ENCODE measurements at places on chromosomes 3 and 15. TPM values are rescaled to one million over a fixed set of nuclear protein-coding genes. Genes with fewer than 3 reads are reported as not detected.

GRCh38 chr3:101643009-101643844, 33.7 kb downstream of the ZBTB11 start:
- peaks cover 5% of the 10 kb centered on the region for H3K36me3 ChIP-seq
- H3K27me3 ChIP-seq, result no peaks in the 10 kb centered on the region
- no peak for DNase-seq
- peaks cover 27% of the 10 kb centered on the region for H3K4me1 ChIP-seq
- H3K27ac ChIP-seq, result peak overlapping the region; percentile 79
- no peak overlapping the region for H3K4me3 ChIP-seq

DNA sequence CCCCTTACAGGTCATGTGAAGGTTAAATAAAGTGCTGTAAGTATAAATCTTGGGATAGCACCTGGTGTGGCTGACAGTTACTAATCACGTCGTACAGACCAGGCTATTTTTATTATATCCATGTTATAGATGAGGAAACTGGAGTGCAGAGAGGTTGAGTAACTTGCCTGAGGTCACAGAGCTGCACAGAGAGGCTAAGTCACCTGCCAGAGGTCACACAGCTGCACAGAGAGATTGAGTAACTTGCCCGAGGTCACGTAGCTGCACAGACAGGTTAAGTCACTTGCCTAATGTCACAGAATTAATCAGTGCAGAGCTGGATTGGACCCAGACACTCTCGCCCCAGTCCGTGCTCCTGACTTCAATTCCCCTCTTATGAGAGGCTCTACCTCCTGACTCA, 171.5 kb downstream of the NUP210 start:
- H3K27ac ChIP-seq, result no peak overlapping the region
- no peak for DNase-seq
- peaks cover 4% of the 10 kb centered on the region for H3K4me1 ChIP-seq
- H3K27me3 ChIP-seq, result peaks cover 27% of the 10 kb centered on the region

DNA sequence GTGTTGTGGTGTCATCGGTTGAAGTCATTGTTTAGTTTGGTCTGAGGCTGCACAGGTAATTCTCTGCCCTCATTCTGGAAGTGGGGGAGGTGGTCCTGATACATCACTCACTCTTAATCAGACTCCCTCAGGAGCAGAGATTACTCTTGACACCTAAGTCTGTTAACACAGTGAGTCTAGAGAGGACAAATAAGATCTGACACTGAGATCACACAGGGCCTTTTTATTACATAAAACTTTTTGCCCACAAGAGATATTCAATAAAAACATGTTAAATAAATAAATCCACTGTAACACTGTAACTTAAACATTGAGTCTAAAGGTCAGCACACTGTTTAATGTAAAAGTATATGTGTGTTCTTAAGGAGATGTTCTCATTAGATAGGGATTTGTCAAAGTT, 57.1 kb upstream of the MBNL1 start:
- H3K4me3 ChIP-seq, result no peak overlapping the region
- peaks cover 15% of the 10 kb centered on the region for H3K36me3 ChIP-seq
- H3K27ac ChIP-seq, result no peak overlapping the region
- no peak for DNase-seq
- H3K27me3 ChIP-seq, result no peaks in the 10 kb centered on the region

- no peak overlapping the region for H3K27ac ChIP-seq
- no peaks in the 10 kb centered on the region for H3K27me3 ChIP-seq
- no peaks in the 10 kb centered on the region for H3K4me1 ChIP-seq
- DNase-seq, result no peak
- H3K36me3 ChIP-seq, result peaks cover 18% of the 10 kb centered on the region
Measured at GRCh38 chr15:70048198-70048565, 49.5 kb downstream of the TLE3 start.

SEMA3G gene
- 0.38 TPM for total RNA-seq

- H3K27me3 ChIP-seq, result no peaks in the 10 kb centered on the region
- H3K4me3 ChIP-seq, result no peak overlapping the region
- no peaks in the 10 kb centered on the region for H3K36me3 ChIP-seq
- no peak overlapping the region for H3K27ac ChIP-seq
Measured at GRCh38 chr15:62644216-62644888, 398.2 kb upstream of the TPM1 start.

All from activated CD8-positive, alpha-beta memory T cell treated with anti-CD3 and anti-CD28 coated beads, Interleukin-2, amount 10 ng/mL, durations not matched to agents 7 days and 5 days (primary cell).